MG63 (cell line): ENCODE measurements at places on chromosomes 7 and 10. TPM values are rescaled to one million over a fixed set of nuclear protein-coding genes. Genes with fewer than 3 reads are reported as not detected.

DNA sequence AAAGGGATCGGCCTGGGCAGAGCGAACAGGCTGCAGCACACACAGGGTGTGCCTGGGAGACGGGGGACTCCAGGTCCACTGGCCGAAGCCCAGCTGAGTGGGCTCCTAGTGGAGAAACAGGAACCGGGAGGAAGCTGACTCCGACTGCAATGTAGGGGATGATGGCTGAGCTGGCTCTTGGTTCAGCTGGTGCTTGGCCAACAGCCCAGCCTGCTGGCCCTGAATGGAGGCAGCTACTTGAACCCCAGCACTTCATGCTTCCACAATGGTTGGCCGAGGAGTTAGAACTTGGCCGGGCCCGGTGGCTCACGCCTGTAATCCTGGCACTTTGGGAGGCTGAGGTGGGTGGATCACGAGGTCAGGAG, 27.0 kb upstream of the FRAT2 start:
- no peak for DNase-seq

DNA sequence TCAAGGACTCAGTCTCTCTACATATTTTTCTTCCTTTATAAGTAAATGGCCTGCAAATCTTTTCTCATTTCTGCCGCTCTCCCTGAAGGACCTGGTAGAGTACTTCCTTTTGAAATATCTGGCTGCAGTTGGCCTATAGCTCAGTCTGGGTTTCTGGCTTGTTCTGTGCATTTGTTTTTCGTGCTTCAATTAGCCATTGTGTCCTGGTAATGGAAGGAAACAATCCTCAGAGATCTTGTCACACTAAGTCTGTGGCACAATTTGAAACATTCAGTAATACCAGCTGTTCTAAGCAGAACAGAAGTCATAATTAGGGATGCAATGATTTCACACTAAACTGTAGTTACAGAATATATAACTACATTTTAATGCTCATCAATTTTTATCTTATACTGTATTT, 545.0 kb downstream of the NRG3 start:
- DNase-seq = no peak

Gene LIPJ
- not detected in 2 replicates for total RNA-seq

Gene SFTPA1
- not detected in 2 replicates for total RNA-seq
